GM04503 (cell line): ENCODE measurements at places on chromosomes 1 and 21.

DNA sequence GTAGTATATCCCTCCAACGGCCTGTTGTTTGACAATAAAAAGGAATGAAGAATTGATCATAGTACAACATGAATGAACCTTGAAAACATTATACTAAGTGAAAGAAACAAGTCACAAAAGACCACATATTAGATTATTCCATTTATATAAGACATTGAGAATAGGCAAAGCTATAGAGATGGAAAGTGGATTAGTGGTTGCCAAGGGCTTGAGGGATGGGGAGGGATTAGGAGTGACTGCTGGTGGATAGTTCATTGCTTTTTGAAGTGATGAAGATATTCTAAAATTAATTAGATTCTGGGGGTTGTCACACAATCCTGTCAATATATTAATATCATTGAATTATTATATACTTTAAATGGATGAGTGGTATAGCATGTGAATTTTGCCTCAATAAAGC lies 142.5 kb upstream of the DPT start:
- no peak for DNase-seq

GRCh38 chr21:7917729-7918128 lies 2603.7 kb upstream of the TPTE start:
- no peak for DNase-seq

DNA sequence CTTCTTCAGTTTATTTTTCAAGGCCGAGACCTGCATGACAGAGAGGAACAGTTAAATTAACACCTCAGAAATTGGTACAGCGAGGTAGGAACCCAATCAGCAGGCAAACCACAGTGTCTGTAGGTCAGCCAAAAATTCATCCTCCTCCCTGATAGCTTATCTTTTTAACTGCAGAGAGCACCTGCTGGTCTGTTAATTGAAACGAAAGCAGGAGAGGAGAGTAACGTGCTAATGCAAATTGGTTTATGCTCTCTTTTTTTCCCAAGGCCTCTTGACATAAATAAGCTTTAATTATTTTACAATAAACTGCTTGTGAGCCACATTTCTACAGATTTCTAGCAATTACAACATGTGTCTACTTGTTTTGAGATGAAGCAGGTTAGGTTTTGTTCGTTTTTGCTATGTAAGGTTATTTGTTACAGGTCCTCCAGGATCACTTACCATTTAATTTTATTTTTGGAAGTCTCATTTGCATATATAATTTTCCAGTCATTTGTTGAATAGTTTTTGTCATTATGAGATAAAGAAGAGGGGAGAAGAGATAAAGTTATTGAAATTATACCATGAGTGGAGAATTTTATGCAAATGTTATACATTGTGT lies 179.9 kb downstream of the DENND1B start:
- no peak for DNase-seq

GRCh38 chr1:87450136-87450535 lies 121.5 kb downstream of the LMO4 start:
- DNase-seq: no peak

- DNase-seq: no peak
Observed at GRCh38 chr1:223030871-223031400, 112.1 kb downstream of the TLR5 start.

DNA sequence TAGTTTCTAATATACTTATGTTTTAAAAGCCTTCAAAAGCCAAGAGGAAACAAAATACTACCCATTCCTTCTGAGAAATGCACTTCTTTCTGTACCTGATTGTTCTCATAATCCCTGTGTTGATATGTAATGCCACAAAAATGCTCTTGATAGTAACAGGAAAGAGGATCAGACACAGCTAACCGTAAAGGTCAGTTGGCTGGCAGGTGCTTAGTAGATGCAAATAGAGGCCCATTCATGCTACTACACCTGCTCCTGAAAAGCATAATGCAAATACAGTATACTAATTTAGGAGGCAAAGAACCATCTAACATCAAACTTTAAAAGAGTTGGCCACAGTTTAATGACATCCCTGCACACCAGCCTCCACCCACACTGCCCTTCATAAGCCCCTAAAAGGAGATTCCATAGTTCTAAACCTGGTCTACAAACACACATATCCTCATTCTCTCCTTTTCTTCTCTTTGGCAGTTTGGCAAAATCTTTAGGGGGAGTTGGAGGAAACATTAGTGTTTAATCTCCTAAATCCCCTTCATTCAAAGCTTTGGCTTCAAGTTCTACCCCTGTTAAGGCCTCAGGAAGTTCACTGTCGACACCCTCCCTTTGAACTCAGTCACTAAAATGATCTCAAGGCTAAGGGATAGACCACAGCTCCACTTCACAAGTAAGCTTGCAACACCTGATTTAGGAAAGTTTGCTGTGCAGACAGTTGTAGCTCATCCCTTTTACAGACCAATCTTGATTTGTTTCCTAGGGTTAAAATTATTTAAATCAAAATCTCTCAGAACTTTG lies 2.9 kb upstream of the CD46 start:
- no peak for DNase-seq
